ENCODE measurements at places on chromosomes 6 and 20. TPM values are rescaled to one million over a fixed set of nuclear protein-coding genes. Genes with fewer than 3 reads are reported as not detected.

SOBP gene
- 0.67 TPM for total RNA-seq

SAMD5 gene
- 13.8 TPM for total RNA-seq

SLC32A1 gene
- total RNA-seq: not detected

GRIK2 gene
- 0.72 TPM for total RNA-seq

EYA2 gene
- 8.9 TPM for total RNA-seq

SLC22A7 gene
- total RNA-seq: not detected

- no peak overlapping the region for H3K4me3 ChIP-seq
- no peak for DNase-seq
- no peak overlapping the region for H3K27ac ChIP-seq
- peaks cover 8% of the 10 kb centered on the region for H3K27me3 ChIP-seq
- H3K36me3 ChIP-seq: no peaks in the 10 kb centered on the region
- H3K4me1 ChIP-seq: peaks cover 5% of the 10 kb centered on the region
Observed at GRCh38 chr6:36834576-36835341, 4.5 kb downstream of the CPNE5 start.

GRCh38 chr6:50990750-50991446 is 172.2 kb downstream of the TFAP2B start:
- no peaks in the 10 kb centered on the region for H3K4me1 ChIP-seq
- DNase-seq: no peak
- H3K36me3 ChIP-seq: no peaks in the 10 kb centered on the region
- no peak overlapping the region for H3K27ac ChIP-seq

DNA sequence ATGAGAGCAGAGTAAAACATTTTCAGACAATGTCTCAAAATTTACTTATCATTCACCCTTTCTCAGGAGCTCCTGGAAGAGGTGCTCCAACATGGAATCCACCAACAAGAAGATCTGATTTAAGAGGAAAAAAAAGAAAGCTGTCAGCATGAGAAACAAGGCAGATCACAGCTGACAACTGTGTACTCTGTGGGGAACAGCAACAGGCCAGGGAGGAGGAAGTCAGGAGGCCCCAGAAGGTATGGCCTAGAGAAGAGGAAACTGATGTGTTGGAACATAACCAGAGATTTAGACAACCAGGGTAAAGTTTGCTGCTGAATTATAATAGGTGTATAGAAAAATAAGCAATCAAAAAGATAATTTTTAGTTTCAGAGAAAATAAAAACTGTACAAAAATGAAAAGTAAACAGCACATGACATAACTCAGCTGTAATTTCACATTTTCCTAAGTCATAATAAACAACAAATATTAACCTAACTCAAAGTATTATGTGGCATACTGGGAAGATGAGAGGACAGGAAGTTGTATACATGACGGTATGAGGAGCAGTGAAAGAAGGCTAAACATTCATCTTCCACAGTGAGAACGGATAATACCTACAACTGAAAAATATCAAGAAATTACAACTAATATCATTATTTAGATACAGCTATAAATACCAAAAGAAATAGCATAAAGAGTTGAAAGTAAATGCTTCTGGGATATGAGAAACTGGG is 113.6 kb upstream of the EMILIN3 start:
- DNase-seq: no peak
- no peaks in the 10 kb centered on the region for H3K27me3 ChIP-seq
- no peaks in the 10 kb centered on the region for H3K36me3 ChIP-seq
- no peaks in the 10 kb centered on the region for H3K4me1 ChIP-seq

DNA sequence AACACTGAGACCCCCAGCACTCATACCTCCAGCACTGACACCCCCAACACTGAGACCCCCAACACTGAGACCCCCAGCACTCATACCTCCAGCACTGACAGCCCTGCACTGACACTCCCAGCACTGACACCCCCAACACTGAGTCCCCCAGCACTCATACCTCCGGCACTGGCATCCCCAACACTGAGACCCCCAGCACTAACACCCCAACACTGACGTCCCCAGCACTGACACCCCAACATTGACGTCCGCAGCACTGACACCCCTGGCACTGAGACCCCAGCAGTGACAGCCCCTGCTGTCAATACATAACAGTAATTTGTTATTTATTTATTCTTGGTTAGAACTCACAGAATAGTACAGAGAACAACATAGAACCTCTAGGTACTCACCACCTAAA is 58.0 kb downstream of the ERMARD start:
- no peak overlapping the region for H3K4me3 ChIP-seq
- H3K27me3 ChIP-seq: no peaks in the 10 kb centered on the region
- H3K36me3 ChIP-seq: no peaks in the 10 kb centered on the region
- no peaks in the 10 kb centered on the region for H3K4me1 ChIP-seq
- DNase-seq: peak; percentile 14

GRCh38 chr6:43506171-43506570 is 4.0 kb downstream of the LRRC73 start:
- no peaks in the 10 kb centered on the region for H3K4me1 ChIP-seq
- DNase-seq: no peak
- no peak overlapping the region for H3K27ac ChIP-seq
- no peaks in the 10 kb centered on the region for H3K27me3 ChIP-seq
- no peaks in the 10 kb centered on the region for H3K36me3 ChIP-seq

- no peak overlapping the region for H3K4me3 ChIP-seq
- H3K4me1 ChIP-seq: no peaks in the 10 kb centered on the region
- H3K27ac ChIP-seq: no peak overlapping the region
- no peaks in the 10 kb centered on the region for H3K36me3 ChIP-seq
Observed at GRCh38 chr20:38945012-38945411, 17.1 kb upstream of the DHX35 start.

GRCh38 chr6:159804504-159804903 is 4.4 kb downstream of the PNLDC1 start:
- H3K4me3 ChIP-seq: no peak overlapping the region
- no peak overlapping the region for H3K27ac ChIP-seq

GRCh38 chr6:2651961-2652360 is 98.8 kb downstream of the MYLK4 start:
- H3K27me3 ChIP-seq: no peaks in the 10 kb centered on the region
- H3K27ac ChIP-seq: no peak overlapping the region
- DNase-seq: no peak
- H3K36me3 ChIP-seq: no peaks in the 10 kb centered on the region
- H3K4me1 ChIP-seq: no peaks in the 10 kb centered on the region
- H3K4me3 ChIP-seq: no peak overlapping the region

- peaks cover 29% of the 10 kb centered on the region for H3K4me1 ChIP-seq
- DNase-seq: no peak
- H3K27ac ChIP-seq: peak overlapping the region; percentile 90
- H3K27me3 ChIP-seq: no peaks in the 10 kb centered on the region
- H3K36me3 ChIP-seq: no peaks in the 10 kb centered on the region
- H3K4me3 ChIP-seq: no peak overlapping the region
Observed at GRCh38 chr20:3813848-3814581, 6.3 kb upstream of the AP5S1 start.

GRCh38 chr20:37990571-37991151 is 42.6 kb downstream of the TTI1 start:
- no peaks in the 10 kb centered on the region for H3K36me3 ChIP-seq
- peaks cover 13% of the 10 kb centered on the region for H3K4me1 ChIP-seq
- peak; percentile 33 for DNase-seq
- no peaks in the 10 kb centered on the region for H3K27me3 ChIP-seq
